ENCODE measurements at places on chromosomes 4 and X.
A peak's percentile ranks its signal among the peaks of the same experiment; 100 is the strongest.

DNA sequence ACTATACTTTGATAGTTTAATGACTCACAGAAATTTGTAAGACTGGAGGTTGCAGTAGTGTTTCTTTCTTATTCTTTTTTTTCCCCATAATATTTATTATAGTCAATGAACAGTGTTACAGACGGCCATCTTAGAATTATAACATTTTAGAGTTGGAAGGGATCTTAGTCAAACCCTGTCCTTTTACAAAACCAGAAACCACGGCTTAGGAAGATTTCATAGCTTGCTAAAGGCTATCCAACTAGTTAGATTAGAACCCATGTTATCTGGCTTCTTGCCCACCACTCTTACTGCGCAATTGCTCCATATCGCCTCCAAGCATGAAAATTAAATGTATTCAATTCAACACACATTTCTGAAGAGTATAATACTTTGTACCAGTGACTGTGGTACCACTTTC lies 1.1 kb downstream of the XIAP start:
- no peak for DNase-seq

- DNase-seq, result no peak
Measured at GRCh38 chrX:16114611-16115010, 8.8 kb upstream of the GRPR start.

- DNase-seq, result no peak
Measured at GRCh38 chr4:148258535-148258934, 183.7 kb downstream of the NR3C2 start.

DNA sequence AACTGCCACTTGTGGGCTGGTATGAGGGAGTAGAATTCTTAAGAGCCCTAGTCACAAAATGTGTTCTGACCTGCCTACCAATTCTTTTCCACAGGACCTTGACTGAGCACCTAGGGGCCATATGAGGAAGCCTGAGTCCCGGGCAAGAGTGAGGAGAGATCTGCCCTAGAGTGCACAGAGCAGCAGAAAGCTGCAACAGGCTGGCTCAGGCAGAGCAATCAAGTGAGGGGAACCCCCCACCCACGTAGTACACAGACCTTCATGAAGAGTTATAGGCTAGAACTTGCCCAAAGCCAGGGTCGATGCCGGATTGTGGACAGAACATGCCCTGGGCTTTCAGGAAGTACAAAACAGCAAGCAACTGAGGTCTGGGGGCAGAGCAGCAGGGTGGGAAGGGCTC lies 117.0 kb downstream of the SPOCK3 start:
- no peak for DNase-seq

- no peak for DNase-seq
Measured at GRCh38 chrX:10833299-10834169, 213.1 kb upstream of the MID1 start.

GRCh38 chrX:72475952-72476668 lies 96.5 kb downstream of the HDAC8 start:
- DNase-seq, result no peak

GRCh38 chrX:125544856-125545255 lies 225.2 kb downstream of the TEX13C start:
- no peak for DNase-seq

DNA sequence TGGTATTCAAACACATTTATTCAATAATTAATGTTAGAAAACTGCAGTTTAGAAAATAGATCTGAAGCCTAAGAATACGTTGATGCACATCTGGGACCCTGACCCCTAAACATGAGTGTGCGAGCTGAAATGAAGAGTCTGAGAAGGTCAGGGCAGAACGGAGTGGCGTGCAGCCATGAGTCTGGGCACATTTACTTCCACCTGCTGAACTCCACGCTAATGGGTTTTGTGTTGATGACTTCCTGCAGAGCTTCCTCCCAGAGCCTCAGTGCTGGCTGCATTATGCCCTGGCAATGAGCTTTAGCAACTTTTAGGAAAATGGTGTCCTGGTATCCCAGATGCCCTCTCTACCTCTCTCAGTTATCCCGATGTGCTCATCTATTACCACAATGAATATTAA lies 53.1 kb downstream of the FAM114A1 start:
- DNase-seq, result no peak

GRCh38 chr4:102501447-102501696 lies 213 bp downstream of the NFKB1 start:
- no peak for DNase-seq

GRCh38 chr4:71595576-71596108 lies 188.2 kb downstream of the GC start:
- no peak for DNase-seq

GRCh38 chrX:9789555-9789954 lies 3.3 kb downstream of the SHROOM2 start:
- DNase-seq, result no peak

DNA sequence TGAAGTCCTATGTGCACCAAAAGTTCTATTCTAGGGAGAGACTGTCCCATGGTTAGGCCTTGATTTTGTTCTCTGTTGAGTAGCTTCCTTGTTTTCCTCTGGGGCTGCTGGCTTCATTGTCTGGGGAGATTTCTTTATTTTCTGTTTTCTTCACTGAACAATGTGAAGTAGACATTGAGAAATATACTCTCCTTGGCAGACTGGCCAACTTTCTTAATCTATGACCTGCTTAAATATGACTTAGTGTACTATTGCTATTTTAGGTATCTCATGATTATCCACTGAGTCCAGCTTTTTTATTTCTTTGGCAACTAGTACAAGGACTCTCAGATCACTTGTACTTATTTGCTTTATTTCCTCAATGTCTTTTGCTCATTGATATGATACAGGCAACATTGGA lies 1594.6 kb downstream of the ARAP2 start:
- DNase-seq, result no peak

DNA sequence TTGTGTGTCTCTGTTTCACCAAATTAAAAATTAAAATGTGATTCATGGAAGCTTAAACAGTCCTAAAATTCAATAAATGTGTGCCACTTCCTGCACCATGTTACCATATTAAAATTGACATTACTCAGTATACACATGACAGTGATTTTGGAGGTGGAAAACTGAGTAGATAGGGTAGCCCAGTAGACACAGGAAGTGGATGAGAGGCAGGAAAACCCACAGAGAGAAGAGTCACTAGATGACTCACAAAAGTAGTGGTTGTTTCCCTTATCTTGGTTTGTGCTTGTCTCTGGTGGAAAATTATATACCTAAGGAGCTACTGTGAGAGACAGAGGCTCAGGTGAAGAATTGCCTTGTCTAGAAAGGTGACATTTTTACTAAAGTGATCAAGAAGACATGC lies 375.8 kb upstream of the CXorf51B start:
- DNase-seq, result no peak

GRCh38 chr4:110518889-110519490 lies 43.0 kb downstream of the ENPEP start:
- DNase-seq, result peak; percentile 11

- no peak for DNase-seq
Measured at GRCh38 chrX:39156051-39156450, 354.8 kb downstream of the MID1IP1 start.

DNA sequence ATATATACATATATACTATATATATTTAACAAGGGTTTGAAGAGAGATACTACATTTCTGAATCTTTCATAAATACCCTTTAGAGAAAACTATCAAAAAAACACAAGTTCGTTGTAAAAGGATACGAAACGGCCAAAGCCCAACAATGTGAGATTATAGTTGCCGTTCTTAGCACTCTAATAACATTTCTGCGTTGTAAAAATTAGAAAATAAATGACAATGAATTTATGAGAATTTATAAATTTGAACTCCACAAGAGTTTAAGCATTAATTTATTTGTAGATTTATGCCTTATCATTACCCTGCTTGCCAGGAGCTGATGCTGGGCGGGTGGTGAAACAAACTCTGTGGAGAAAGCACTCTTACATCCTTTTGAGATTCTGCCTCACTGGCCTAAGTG lies 1.1 kb downstream of the WDR17 start:
- no peak for DNase-seq

DNA sequence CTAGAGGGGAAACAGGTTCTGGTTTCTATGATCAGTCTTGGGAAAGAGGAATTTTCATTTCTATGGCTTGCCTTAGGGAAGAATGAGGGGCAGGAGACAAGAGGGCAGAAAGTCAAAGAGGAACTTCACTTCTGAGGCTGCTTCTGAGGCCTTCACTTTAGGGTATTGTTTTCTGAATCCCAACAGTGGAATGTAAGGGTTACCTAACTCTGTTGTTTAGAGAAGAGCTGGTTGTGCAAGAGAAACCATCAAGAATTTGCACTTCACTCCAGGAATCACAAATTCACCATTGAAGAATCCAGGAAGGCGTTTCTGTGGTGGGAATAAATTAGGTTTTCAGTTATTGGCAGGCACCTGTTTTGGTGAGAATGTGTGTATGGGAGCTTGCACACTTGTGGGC lies 126.7 kb upstream of the AMOT start:
- DNase-seq, result no peak

- DNase-seq, result no peak
Measured at GRCh38 chr4:16617435-16617834, 281.0 kb downstream of the LDB2 start.

DNA sequence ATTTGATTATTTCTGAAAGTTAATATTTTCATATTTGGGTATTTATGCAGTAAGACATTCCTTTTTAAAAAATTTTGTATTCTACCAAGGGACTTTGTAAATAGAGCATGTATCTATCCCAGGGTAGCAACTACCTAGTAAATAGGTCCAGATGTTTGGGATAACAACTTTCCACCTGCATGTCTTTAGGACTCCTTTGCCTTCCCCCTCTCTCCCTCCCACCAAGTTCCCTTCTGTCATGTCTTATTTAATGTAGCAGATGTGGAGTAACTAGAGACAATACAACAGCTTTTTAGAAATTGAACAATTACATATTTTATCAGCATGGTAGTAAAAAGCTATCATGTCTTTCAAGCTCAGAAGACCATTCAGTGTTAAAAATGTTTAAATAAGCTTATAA lies 821.0 kb downstream of the C4orf33 start:
- no peak for DNase-seq

GRCh38 chrX:93673056-93673868 lies at the start of gene NAP1L3:
NAP1L3 (minus strand) TSS chrX:93673578; CDS start chrX:93673304, 274 bp downstream.
- no peak for DNase-seq

DNA sequence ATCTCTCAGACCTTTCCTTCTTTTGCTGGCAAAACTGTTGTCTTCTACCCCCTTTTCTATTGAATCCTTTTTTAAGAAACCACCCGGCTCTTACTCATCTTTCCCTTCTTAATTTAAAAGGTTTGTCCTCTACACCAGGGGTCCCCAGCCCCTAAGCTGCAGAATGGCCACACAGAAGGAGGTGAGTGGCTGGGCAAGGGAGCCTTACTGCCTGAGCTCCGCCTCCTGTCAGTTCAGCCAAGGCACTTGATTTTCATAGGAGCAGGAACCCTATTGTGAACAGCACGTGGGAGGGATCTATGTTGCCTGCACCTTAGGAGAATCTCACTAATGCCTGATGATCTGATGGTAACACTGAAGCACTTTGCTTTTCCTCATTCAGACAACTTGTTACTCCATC lies 726.3 kb upstream of the INTU start:
- DNase-seq, result no peak

DNA sequence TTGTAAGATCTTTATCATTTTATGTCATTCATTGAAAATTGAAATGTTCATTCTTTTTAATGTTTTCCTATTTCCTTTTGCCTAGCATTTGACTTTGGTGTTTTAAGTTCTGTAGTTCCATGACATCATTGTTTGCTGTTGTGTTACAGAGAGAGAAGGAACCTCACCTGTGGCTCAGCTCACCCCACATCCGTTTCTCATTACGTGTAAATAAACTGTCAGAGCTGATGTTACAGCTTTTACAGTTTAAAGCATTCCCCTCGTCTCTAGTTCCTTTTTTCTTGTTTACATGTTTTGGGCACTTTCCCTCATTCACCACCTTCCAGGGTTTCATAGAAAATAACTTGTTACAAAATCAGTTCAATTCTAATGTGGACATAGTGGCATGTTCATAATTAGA lies 137.2 kb downstream of the FNIP2 start:
- no peak for DNase-seq

GRCh38 chr4:54414545-54414944 lies 185.5 kb downstream of the PDGFRA start:
- DNase-seq, result no peak

GRCh38 chrX:66760651-66761050 lies 121.8 kb upstream of the EDA2R start:
- DNase-seq, result no peak

DNA sequence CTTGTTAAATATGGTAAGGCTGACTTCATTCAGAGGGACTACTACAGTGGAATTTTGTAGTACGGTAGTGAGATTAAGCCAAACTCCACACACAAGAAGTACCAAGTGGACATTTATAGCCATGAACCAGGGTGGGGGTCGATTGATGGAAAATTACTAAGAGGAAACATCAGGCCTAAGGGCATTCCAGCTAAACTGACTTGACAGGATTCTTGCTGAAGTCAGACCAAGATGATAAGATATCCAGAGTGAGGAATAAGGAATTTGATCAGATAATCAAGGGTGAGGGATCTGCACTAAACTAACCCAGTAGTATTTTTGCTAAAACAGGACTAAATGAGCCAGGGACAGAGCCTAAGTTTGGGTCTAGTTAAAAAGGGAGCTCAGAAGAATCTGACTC lies 597.5 kb downstream of the RPA4 start:
- no peak for DNase-seq

- DNase-seq, result no peak
Measured at GRCh38 chrX:1164322-1165288, 47.8 kb downstream of the CRLF2 start.

DNA sequence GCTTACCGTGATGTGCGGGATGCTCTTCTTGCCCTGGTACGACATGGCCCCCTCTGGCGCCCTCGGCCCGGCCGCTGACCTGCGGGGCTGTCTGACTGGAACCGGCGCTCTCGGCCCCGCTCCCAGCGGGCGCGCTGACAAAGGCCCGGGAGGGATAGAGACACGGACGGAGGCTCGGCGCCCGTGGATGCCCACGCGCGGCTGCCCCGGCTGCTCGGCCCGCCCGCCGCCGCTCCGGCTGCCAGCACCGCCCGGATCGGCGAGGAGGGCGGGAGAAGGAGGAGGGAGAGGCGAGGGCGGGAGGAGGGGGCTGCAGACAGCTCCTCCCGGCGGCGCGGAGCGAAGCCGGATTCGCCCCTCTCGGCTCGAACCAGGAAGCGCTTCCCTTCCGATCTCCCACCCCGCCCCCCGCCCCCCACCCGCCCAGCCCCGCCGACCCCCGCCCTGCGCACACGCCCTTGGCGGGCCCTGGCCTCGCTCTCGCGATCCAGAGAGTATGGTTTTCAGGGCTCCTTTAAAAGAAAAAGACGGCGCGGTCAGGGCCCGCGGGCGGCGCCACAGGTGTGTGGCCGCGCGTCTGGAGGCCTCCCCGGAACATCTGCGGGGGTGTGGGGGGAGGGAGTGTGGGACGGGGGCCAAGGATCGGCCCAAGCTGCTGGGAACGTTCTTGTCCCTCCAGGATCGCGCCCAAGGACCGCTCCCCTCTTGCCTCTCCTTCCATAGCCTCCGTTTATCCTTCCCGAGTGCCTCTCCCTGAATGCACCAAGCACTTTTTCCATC lies 4.5 kb downstream of the CRMP1 start:
- peak; percentile 14 for DNase-seq

- peak; percentile 36 for DNase-seq
Measured at GRCh38 chrX:123807835-123808416, 51.9 kb upstream of the XIAP start.

All from SW480 (cell line).